Activated naive CD8-positive, alpha-beta T cell treated with anti-CD3 and anti-CD28 coated beads, Interleukin-2, amount 50 U/mL, for 24 hours (primary cell): ENCODE measurements at places on chromosomes 1 and 21.

GRCh38 chr1:171127501-171127900 is 36.8 kb downstream of the FMO3 start:
- DNase-seq: no peak

DNA sequence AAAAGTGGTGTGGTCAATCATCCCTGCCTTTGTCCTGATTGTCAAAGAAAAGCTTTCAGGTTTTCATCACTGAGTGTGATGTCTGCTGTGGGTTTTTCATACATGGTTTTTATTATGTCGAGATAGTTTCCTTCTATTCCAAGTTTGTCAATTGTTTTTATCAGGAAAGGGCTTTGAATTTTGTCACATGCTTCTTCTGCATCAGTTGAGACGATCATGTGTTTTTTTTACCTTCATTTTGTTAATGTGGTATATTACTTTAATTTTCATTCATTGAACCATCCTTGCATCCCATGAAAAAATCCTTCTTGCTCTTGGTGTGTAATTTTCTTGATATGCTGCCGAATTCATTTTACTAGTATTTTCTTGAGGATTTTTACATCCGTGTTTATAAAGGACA is 15.5 kb downstream of the PRKCZ start:
- DNase-seq: no peak

GRCh38 chr1:17214876-17215544 is 10.1 kb downstream of the PADI1 start:
- DNase-seq: no peak

- no peak for DNase-seq
These were observed 5.2 kb downstream of the KHDC4 start for GRCh38 chr1:155929057-155929456.

DNA sequence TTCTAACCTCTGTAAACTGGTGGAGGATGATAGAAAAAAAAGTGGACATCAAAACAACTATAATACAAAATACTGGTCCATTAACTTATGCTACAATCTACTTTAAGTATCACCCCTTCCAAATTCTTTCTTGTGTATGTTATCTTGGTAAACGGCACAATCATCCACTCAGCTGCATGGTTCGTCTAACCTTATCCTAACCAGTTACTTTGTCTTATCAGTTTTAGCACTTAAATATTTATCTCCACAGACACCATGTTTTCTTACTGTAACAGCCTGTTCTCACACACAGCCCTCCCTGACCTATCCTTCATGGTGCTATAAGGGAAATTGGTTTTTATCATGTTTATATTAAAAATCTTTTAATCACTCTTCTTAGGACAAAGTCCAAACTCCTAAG is 157.2 kb downstream of the PTGER3 start:
- no peak for DNase-seq

DNA sequence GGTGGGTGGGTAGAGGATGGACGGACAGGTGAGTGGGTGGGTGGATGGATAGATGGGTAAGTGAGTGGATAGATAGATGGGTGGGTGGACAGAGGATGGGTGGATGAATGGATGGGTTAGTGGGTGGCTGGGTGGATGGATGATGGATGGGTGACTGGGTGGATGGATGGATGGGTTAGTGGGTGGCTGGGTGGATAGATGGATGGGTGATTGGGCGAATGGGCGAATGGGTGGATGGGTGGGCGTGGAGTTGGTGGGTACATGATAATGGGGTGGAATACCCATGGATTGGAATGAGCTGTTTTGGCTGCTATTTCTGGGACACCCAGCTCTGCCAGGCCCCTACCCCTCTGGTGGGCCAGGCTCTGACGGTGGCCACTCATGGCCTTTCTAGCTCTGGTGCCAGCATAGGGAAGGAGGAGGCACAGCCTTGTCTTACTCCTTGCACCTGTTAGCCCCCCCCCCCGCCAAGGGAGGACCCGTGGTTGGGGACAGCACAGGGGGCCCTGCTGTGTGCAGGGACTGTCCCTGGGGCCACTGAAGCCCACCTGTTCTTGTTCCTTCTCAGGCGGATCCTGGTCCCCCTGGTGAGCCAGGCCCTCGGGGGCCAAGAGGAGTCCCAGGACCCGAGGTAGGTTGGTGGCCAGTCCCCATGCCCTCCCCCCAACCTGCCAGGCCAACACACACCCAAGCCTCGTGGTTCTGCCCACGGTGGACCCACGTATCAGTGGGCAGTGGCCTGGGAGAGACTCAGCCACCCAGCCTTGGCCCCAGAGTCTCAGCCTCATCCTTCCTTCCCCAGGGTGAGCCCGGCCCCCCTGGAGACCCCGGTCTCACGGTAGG is 26.4 kb downstream of the COL6A2 start:
- no peak for DNase-seq

DNA sequence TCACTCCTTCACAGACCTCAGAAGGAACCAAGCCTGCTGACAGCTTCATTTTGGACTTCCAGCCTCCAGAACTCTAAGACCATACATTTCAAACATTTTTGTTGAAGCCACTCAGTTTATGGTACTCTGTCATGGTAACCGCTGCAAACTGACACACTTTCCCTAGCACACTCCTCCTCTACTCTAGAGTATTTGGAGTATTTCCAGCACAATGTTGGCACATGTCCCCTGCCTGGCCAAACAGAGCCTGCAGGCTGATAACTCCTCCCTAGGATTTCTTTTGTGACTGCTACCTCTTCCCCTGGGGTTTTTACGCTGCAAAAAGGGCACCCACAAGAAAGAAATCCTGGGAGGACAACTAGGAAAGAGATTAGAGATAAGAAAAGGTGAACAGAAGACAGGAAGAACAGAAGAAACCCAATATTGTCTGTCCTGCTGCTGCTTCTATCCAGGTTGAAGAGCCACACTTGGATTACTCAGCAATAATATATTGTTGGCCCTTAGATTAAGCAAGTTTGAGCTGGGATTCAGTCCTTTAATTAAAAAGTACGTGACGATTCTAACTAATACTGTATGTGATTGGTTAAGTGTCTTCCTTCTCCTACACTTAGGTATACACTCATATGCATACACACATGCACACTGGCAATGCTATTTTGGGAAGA is 844.1 kb downstream of the LTN1 start:
- DNase-seq: no peak

DNA sequence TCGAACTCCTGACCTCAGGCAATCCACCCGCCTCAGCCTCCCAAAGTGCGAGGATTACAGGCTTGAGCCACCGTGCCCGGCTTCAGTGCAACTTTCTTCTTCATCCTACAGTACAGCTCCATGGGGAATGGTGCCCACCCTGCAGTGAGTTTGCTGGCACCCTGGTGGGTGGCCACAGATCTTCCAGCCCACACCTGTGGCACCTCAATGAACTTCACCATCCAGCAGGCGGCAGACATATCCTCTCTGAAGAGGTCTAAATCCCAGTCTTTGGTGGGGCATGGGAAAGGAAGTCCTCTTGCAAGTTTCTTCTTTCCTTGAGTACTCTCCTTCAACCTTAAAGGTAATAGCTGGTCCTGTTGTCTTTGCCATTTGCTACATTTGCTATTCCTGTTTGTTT is 18.1 kb upstream of the ZBTB8A start:
- no peak for DNase-seq

DNA sequence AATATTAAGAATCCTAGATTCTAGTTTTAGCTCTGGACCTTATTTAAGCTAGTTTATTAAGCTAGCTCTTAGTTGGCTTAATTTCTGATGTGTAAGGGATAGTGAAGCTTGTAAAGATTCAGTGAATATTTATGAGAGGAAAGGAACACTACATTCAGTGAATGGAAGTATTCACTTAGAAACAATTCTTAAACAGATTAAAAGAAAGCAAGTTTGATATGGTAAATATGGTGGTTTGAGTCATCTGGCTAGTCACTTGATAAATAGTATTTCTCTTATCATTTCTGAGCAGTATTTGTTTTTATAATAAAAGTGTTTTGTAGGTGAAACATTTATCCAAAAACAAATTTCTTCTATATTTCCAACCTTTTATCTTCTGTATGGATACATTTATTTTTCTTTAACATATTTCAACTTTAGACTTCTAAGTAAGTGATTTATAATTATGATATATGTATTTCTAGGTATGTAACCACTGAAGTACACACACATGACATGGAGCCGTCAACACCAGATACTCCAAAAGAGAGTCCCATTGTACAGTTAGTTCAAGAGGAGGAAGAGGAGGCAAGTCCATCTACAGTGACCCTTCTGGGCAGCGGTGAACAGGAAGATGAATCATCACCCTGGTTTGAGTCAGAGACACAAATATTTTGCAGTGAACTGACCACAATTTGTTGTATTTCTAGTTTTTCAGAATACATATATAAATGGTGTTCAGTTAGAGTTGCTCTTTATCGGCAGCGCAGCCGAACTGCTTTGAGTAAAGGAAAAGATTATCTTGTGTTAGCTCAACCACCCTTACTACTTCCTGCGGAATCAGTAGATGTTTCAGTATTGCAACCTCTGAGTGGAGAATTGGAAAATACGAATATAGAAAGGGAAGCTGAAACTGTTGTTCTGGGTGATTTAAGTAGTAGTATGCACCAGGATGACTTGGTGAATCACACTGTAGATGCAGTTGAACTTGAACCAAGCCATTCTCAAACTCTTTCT is 55.6 kb downstream of the SUCO start:
- peak; percentile 6 for DNase-seq

- DNase-seq: no peak
These were observed 130.8 kb downstream of the NOS1AP start for GRCh38 chr1:162200096-162200847.

DNA sequence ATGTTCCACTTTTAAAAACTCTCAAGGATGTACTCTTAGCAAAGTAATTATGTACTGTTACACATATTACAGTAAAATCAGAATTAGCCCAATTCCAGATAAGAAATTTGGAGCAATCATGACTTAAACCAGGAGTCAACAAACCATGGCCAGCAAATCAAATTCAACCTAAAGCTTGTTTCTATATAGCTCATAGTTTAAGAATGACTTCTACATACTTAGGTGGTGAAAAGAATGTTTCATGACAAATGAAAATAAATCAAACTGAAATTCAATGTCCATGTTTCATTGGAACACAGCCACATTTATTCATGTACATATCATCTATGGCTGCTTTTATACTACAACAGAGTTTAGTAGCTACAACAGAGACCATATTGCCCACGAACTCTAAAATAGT is 35.1 kb downstream of the FRRS1 start:
- DNase-seq: no peak

DNA sequence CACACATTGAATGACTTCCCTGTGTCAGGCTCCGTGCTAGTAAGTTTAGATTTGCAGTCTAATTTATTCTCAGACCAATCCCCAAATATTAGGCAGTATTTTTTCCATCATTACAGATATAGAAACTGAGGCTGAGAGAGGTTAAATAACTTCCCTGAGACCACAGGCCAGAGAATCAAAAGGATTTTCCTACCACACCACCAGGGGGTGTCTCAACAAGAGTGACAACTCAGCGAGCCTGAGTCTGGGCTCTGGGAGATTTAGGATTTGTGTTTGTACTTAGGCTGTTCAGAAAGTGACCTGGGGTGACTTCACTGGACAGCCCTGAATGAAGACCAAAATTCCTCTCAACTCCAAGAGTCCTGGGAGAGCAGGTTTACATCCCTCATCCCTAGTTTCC is 13.3 kb upstream of the LCE5A start:
- no peak for DNase-seq

GRCh38 chr1:235631816-235632215 is 17.8 kb downstream of the GNG4 start:
- no peak for DNase-seq
